ENCODE measurements at places on chromosomes 13 and 19. TPM values are rescaled to one million over a fixed set of nuclear protein-coding genes. Genes with fewer than 3 reads are reported as not detected.

Gene GRIK5
- 20.8 TPM for total RNA-seq

Gene LYPD5
- 0.99 TPM for total RNA-seq

Gene NLRP4
- total RNA-seq, result not detected

Gene SPACA7
- total RNA-seq, result not detected

Gene ZNF43
- 35.1 TPM for total RNA-seq

Gene CACNA1A
- 0.88 TPM for total RNA-seq

Gene SUGP1
- total RNA-seq, result 47.1 TPM
